ENCODE measurements at places on chromosomes 4 and X.

DNA sequence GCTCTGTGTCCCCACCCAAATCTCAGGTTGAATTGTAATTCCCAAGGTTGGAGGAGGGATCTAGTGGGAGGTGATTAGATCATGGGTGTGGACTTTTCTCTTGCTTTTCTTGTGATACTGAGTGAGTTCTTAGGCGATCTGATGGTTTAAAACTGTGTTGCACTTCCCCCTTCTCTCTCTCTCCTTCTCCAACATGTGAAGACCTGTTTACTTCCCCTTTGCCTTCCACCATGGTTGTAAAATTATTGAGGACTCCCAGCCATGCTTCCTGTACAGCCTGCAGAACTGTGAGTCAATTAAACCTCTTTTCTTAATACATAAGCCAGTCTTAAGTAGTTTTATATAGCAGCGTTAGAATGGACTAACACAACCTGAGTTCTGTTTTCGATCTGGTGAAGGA, 738.2 kb downstream of the ARAP2 start:
- DNase-seq, result no peak

DNA sequence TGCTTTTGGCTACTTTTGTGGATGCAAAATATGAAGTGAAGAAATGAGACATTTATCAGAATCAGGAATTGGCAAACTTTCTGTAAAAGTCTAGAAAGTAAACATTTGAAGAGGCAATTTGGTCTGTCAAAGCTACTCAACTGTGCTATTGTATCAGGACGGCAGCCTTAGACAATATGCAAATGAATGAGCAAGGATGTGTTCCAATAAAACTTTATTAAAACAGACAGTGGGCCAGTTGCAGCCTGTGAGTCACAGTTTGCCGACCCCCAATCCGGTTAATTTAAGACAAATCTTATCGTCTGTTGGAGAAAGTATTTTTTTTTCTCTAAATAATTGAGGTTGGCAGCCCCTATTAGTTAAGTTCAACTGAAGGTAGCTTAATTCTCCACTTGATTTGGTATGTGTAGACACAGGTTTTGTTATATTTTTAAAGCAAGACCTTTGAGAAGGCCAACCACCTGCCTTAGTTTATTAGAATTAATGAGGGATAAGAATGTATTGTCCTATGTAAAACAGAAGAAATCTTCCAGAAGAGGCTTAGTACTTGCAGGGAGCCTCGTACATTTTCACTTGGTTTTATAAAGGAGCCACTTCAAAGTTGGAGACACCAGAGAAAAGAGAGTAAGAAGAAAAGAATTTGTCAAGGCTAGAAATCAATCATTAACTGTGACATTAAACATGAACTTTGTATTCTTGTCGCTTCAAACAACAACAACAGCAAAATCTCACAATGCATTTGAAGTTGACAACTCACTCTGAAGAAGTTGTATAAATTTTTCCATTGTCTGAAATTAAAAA, 81.6 kb upstream of the FAT1 start:
- no peak for DNase-seq

GRCh38 chrX:154549766-154550165, 2.3 kb downstream of the IKBKG start:
- DNase-seq, result no peak

DNA sequence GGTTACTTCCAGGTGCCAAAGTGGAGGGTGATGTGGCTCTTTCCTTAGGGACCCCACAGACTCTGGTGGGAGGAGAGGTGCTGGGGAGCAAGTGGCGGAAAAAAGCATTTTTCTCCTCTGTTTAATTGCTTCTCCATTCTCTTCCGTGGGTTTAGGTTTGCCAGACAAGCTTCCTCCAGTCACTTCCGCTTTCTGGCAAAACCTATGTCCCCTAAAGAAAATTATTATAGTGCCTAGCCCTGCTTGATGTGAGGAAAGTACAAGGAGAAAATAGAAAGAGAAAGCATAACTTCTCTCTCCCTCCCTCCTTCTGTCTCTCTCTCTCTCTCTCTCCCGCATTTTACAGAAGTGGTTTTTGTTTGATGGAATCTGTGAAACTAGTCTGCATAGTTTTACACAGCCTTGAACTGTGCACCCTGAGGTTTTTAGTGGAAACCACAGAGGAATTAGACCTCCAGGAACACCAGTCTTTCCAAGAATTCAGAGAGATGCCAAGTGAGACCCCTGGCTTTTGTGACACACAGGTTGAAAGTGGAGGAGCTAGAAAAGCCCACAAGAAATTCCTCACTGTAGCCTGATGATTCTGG, 231.1 kb upstream of the ANXA3 start:
- no peak for DNase-seq

DNA sequence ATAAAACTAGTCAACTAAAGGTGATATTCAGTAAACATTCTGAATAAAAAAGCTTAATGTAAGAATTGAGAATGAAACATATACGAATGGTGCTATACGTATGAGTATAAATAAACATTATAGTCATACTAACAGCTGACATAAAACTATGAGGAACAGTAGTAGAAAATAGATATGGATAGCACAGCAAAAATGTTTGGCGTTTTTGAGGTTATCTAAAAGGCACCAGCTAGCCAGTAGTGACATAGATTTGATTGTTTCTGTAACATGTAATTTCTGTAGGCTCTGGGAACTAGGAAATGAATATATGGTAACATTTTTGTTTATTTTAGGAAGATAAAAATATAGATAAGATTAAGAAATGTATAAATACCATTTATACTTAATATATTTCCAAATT, 69.3 kb downstream of the SNX25 start:
- no peak for DNase-seq

- peak; percentile 9 for DNase-seq
Observed at GRCh38 chr4:147678796-147679549, 5.0 kb downstream of the PRMT9 start.

DNA sequence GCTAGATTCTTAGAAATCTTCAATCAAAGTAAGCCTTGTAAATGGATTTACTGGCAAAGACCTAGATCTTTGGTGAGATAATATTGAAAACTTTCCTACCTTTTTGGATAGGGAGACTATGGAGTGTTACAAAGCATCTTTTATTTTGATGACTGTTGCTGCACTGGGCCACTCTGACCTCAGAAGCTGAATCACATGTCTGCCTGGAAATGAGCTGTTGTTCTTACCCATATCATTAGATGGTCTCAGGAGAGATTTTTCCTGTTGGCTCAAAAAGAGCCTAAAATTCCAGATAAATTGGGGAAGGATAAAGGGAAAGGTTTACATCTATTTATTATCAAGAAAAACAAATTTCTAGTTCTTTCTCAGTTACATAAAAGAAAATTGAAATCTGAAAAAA, 127.5 kb upstream of the BMP3 start:
- DNase-seq, result no peak

DNA sequence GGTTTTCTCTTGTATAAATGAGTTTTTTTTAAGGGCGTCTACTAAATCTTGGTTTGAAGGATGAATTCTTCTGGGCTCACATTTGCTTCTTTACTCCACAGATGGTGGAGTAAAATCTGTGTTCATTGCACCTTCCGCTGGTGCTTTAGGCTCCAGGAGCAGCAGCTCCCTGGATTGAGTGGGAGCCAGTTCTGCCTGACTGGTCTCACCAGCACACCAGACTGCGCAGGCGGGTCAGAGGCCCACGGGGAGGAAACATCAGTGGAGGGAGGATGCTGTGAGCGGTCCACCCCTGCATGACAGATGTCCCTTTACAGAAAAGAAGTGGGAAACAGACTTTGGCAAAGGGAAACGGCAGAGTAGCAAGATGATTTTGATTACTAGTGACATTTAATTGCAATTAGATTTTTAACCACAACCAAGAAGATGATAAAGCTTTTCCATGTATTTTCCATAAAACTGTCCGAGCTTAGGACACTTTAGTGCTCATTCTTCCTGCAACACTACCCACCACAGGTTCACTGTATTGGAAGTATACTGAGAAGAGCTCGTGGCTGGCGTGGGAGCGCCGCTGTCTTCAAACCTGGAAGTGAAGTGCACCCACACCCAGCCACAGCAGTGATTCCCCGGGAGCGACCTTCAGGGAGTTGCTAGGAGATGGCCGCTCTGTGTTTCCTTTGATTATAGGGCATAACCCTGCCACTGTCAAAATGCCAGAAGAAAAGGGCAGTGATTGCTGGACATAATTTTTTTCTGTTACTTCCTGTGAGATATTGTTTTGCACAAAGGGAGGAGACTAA, 95.2 kb downstream of the SORBS2 start:
- peak; percentile 60 for DNase-seq

GRCh38 chrX:154368630-154369448, 5.6 kb downstream of the FLNA start:
- no peak for DNase-seq

- peak; percentile 47 for DNase-seq
Observed at GRCh38 chr4:128565565-128566186, 243.8 kb upstream of the JADE1 start.

DNA sequence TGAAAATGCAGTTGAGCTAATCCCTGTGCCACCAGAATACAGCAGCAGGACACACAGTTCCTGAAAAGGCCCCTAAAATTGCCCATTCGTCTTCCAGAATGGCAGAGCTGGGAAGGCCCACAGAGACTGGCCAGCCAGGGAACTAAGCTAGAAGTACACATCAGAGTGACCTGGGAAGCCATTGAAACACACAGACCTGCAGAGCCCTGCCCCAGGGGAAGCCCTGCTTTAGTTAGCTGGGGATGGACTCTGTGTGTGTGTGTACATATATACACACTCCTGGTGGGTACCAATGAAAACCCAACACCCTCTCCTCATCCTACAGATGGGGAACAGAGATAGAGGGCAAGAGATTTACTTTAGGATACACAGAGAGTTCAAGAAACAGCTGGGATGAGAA, 227.7 kb downstream of the HS6ST2 start:
- no peak for DNase-seq

- DNase-seq, result no peak
Observed at GRCh38 chr4:72768364-72768763, 199.3 kb upstream of the ADAMTS3 start.
